ENCODE measurements at places on chromosomes 12 and 14. TPM values are rescaled to one million over a fixed set of nuclear protein-coding genes. Genes with fewer than 3 reads are reported as not detected.

GRCh38 chr14:96592591-96593386 lies 90.6 kb downstream of the PAPOLA start:
- no peak overlapping the region for H3K27ac ChIP-seq
- peak overlapping the region; percentile 30 for H3K4me3 ChIP-seq
- peaks cover 8% of the 10 kb centered on the region for H3K27me3 ChIP-seq
- no peaks in the 10 kb centered on the region for H3K36me3 ChIP-seq
- DNase-seq: peak; percentile 54

NUDT4 gene
- 84.5 TPM for total RNA-seq

PRH2 gene
- total RNA-seq: not detected

DNA sequence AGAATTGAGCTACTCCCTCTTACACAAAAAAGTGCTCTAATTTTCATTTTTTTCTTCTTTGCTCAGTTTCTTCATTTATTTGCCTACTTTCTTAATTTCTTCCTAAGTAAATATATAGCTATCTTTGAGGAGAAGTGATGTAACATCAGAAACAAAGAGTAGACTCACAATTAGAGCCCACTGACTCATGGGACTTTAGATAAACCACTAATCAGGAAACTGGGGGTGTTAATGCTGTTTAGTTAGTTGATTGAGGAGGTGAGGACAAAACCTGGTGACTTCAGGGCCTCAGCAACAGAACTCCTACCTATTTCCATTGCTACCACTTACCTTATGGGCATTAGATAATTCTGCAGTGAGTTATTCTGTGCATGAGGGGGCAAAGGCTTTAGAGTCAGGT lies 151.7 kb downstream of the MON2 start:
- no peaks in the 10 kb centered on the region for H3K27me3 ChIP-seq
- no peak for DNase-seq

DNA sequence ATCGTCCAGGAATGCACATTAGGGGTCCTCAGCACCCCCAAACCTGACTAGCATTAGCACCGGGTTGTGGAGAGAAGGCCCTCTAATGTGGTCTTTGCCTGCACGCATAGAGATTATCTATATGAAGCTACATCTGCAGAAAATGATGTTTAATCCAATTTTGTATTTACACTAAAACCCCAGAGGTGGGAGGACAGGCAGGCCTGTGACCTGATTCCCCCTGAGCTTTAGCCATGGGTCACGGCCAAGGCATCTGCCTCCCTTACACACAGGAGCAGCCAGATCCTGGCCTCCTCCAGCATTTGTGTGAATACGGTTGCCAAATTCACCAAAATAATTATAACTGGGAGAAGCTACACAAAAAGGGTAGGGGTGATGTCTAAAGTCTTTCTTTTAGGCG lies 7.0 kb downstream of the APOLD1 start:
- peaks cover 5% of the 10 kb centered on the region for H3K4me1 ChIP-seq
- no peaks in the 10 kb centered on the region for H3K36me3 ChIP-seq
- no peaks in the 10 kb centered on the region for H3K27me3 ChIP-seq
- no peak for DNase-seq
- H3K4me3 ChIP-seq: no peak overlapping the region
- H3K27ac ChIP-seq: no peak overlapping the region

TAS2R13 gene
- total RNA-seq: 0.91 TPM

GUCY2C gene
- 52.2 TPM for total RNA-seq

Data from colonic mucosa (tissue), 4 donors.